Cardiac muscle cell (in vitro differentiated cells and primary cell): ENCODE measurements at places on chromosomes 7 and 10. TPM values are rescaled to one million over a fixed set of nuclear protein-coding genes. Genes with fewer than 3 reads are reported as not detected.

GRCh38 chr7:64999165-65000004, 7.1 kb downstream of the ERV3-1 start:
- no peaks in the 10 kb centered on the region for H3K36me3 ChIP-seq
- H3K4me1 ChIP-seq = no peaks in the 10 kb centered on the region
- no peaks in the 10 kb centered on the region for H3K27me3 ChIP-seq
- H3K4me3 ChIP-seq = no peak overlapping the region

DNA sequence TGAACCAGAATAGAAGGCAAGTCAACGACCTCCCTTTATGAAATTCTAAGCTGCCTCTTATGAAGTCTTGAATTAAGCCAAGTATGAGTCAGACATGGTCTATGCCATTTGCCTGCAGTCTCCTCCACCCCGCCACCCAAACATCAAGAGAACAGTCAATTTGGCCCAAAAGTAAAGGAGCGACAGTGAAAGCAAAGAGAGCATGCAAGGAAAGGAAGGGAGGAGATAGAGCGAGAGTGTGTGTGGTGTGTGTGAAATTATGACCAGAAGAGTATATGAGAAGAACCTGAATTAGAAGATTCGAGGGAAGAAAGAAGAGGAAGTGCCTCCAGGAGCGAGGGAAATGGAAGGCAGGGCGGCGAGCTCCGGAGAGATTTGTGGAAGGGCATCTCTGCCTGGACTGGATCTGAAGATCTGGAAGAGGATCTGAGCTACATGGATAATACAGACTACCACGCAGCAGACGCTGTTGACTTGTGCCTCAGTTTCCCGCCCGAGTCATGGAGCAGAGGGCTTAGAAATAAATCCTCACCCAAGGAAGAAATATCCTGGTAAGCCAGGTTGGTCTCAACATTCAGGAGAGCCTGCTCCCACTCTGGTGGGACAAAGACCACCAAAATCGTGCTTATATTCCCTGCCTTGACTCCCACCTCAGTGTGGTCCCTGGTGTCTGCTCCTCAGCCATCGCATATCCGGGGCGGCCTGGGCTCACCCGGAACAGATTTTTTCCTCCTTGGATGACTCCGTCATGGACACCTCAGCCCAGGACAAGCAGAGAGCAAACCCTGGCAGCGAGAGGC, 459 bp downstream of the ZDHHC6 start:
- H3K27ac ChIP-seq = peak overlapping the region; percentile 99
- DNase-seq = peak; percentile 16
- H3K4me3 ChIP-seq = peak overlapping the region; percentile 82
- H3K4me1 ChIP-seq = peaks cover 9% of the 10 kb centered on the region

DNA sequence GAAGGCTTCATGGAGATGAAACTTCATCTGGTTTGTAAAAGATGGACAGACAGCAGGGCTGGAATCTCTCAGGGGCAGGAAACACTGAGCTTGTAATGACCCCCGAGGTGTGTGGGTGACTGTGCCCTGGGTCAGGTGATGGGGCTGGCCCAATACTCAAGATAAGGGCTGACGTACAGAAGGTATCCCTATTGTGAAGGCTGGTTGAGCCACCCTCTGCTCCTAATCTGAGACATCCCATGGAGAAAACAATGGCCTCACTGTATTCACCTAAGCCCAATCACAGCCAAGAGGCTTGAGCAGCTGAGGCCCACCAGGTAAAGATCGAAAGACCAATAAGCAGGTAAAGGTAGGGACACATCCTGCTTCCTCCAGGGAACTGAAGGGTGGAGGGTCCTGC, 34.8 kb upstream of the NUB1 start:
- no peak overlapping the region for H3K27ac ChIP-seq
- H3K4me3 ChIP-seq = no peak overlapping the region
- no peaks in the 10 kb centered on the region for H3K36me3 ChIP-seq
- peaks cover 8% of the 10 kb centered on the region for H3K27me3 ChIP-seq

Gene DENND2A
- 8.9 and 21.7 TPM in 2 replicates for total RNA-seq

GRCh38 chr7:108158776-108159175, 28.6 kb upstream of the LAMB4 start:
- no peak overlapping the region for H3K4me3 ChIP-seq
- H3K4me1 ChIP-seq = no peaks in the 10 kb centered on the region
- peak; percentile 39 for DNase-seq
- H3K27ac ChIP-seq = no peak overlapping the region

- H3K4me3 ChIP-seq = peak overlapping the region; percentile 85
- H3K27me3 ChIP-seq = no peaks in the 10 kb centered on the region
- DNase-seq = peak; percentile 59
These were observed 578 bp downstream of the ZMYND11 start for GRCh38 chr10:135601-136464.
